Activated T-cell treated with anti-CD3 and anti-CD28 coated beads, Interleukin-2, amount 50 U/mL, for 72 hours (primary cell): ENCODE measurements at places on chromosomes 4 and X. TPM values are rescaled to one million over a fixed set of nuclear protein-coding genes. Genes with fewer than 3 reads are reported as not detected.
A peak's percentile ranks its signal among the peaks of the same experiment; 100 is the strongest.

- no peaks in the 10 kb centered on the region for H3K4me1 ChIP-seq
- H3K27ac ChIP-seq, result no peak overlapping the region
- H3K27me3 ChIP-seq, result no peaks in the 10 kb centered on the region
- H3K4me3 ChIP-seq, result no peak overlapping the region
These were observed 279.9 kb upstream of the SLIT2 start for GRCh38 chr4:19971829-19972228.

The TLR10 gene
- 0.12 TPM for total RNA-seq

The LONRF3 gene
- total RNA-seq, result 1.6 TPM

The OTC gene
- not detected for total RNA-seq

The CFP gene
- total RNA-seq, result 9.5 TPM

GRCh38 chr4:76896614-76897535, 1.1 kb downstream of the SOWAHB start:
- H3K4me3 ChIP-seq, result peak overlapping the region; percentile 30
- H3K4me1 ChIP-seq, result peaks cover 5% of the 10 kb centered on the region
- DNase-seq, result peak; percentile 29
- no peak overlapping the region for H3K27ac ChIP-seq

GRCh38 chr4:78638337-78639172, 87.0 kb downstream of the ANXA3 start:
- H3K27ac ChIP-seq, result no peak overlapping the region
- H3K27me3 ChIP-seq, result peaks cover 13% of the 10 kb centered on the region
- H3K4me1 ChIP-seq, result peaks cover 30% of the 10 kb centered on the region
- DNase-seq, result no peak
- no peaks in the 10 kb centered on the region for H3K36me3 ChIP-seq

The IGSF1 gene
- total RNA-seq, result not detected

GRCh38 chr4:125123570-125124109, 191.1 kb upstream of the FAT4 start:
- no peak for DNase-seq
- H3K4me1 ChIP-seq, result no peaks in the 10 kb centered on the region
- H3K4me3 ChIP-seq, result no peak overlapping the region
- no peak overlapping the region for H3K27ac ChIP-seq
- H3K27me3 ChIP-seq, result no peaks in the 10 kb centered on the region

The SRPK3 gene
- total RNA-seq, result not detected

GRCh38 chr4:98359646-98360045, 98.5 kb downstream of the RAP1GDS1 start:
- H3K27ac ChIP-seq, result no peak overlapping the region
- H3K27me3 ChIP-seq, result no peaks in the 10 kb centered on the region
- H3K36me3 ChIP-seq, result peaks cover 5% of the 10 kb centered on the region
- peaks cover 4% of the 10 kb centered on the region for H3K4me1 ChIP-seq
- H3K4me3 ChIP-seq, result no peak overlapping the region
- DNase-seq, result no peak

The TMSB15C gene
- 6.0 TPM for total RNA-seq

DNA sequence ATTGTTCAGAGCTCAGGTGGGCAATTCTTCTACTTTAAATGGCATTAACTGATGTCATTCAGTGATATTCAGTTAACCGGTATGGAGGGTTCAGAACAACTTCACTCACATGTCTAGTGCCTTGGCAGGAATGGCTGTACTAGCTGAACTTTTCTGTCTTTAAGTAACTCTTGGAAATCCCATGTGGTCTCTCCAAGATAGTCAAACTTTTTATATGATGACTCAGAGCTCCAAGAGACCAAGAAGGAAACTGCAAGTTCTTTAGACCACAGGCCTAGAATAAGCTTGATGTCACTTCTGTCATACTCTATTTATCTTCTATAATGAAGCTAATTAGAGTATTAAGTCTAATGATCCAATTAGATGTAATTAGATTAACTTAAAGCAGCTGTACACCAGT, 24.9 kb downstream of the LHFPL1 start:
- no peaks in the 10 kb centered on the region for H3K4me1 ChIP-seq
- peaks cover 25% of the 10 kb centered on the region for H3K27me3 ChIP-seq

DNA sequence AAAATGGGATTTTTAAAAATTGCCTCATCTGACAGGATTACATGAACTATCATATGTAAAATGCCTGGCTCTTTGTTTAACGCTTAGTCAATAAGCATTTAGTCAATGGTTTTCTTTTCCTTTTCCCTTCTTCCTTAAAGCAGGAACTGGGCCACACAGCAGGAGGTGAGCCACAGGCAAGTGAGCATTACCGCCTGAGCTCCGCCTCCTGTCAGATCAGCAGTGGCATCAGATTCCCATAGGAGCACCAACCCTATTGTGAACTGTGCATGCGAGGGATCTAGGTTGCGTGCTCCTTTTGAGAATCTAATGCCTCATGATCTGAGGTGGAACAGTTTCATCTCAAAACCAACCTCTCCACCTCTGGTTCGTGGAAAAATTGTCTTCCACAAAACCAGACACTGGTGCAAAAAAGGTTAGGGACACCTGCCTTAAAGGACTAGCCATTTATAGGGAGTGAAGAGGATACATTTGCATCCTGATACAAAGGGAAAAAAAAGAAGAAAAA, 306.1 kb downstream of the FBXW7 start:
- H3K4me1 ChIP-seq, result no peaks in the 10 kb centered on the region
- H3K4me3 ChIP-seq, result no peak overlapping the region
- no peaks in the 10 kb centered on the region for H3K27me3 ChIP-seq
- no peak for DNase-seq
